Uterine smooth muscle cell (primary cell): ENCODE measurements at places on chromosomes 2 and 18. TPM values are rescaled to one million over a fixed set of nuclear protein-coding genes. Genes with fewer than 3 reads are reported as not detected.

NHEJ1 gene
- total RNA-seq = 19.7 and 23.9 TPM in 2 replicates

MYOM1 gene
- 0.22 and 0.62 TPM in 2 replicates for total RNA-seq

ASXL3 gene
- total RNA-seq = 0.87 and 3.3 TPM in 2 replicates

AGXT gene
- total RNA-seq = under 0.01 TPM in 1 of 2 replicates, not detected in the other

TMEM178A gene
- 0.22 and 1.4 TPM in 2 replicates for total RNA-seq

SALL3 gene
- not detected in 2 replicates for total RNA-seq
